ENCODE measurements at places on chromosomes 6 and 20.

GRCh38 chr20:4817230-4817671 is 95.5 kb downstream of the PRND start:
- DNase-seq = no peak

DNA sequence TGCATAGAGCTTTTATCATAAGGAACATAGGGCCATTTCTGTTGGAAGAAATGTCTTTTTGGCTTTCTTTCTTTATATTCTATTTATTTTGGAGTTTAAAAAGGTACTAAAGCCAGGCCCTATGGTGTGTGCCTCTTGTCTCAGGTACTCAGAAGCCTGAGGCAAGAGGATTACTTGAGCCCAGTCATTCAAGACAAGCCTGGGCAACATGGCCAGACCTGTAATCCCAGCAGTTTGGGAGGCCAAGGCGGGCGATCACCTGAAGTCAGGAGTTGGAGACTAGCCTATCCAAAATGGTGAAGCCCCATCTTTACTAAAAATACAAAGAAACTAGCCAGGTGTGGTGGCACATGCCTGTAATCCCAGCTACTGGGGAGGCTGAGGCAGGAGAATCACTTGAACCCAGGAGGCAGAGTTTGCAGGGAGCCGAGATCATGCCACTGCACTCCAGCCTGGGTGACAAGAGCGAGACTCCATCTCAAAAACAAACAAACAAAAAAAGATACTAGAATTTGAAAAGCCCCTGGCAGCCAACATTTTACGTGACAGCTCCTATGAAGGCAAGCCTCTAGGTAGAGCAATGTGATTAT is 80.0 kb downstream of the CBFA2T2 start:
- no peak for DNase-seq

DNA sequence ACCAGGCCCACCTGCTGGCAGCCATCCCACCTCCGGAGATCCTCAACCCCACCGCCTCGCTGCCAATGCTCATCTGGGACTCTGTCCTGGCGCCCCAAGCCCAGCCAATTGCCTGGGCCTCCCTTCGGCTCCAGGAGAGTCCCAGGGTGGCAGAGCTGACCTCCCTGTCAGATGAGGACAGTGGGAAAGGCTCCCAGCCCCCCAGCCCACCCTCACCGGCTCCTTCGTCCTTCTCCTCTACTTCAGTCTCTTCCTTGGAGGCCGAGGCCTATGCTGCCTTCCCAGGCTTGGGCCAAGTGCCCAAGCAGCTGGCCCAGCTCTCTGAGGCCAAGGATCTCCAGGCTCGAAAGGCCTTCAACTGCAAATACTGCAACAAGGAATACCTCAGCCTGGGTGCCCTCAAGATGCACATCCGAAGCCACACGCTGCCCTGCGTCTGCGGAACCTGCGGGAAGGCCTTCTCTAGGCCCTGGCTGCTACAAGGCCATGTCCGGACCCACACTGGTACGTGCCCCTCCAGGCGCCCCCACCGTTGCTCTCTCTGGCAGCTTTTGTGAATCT is 1.1 kb downstream of the SNAI1 start:
- DNase-seq = no peak

DNA sequence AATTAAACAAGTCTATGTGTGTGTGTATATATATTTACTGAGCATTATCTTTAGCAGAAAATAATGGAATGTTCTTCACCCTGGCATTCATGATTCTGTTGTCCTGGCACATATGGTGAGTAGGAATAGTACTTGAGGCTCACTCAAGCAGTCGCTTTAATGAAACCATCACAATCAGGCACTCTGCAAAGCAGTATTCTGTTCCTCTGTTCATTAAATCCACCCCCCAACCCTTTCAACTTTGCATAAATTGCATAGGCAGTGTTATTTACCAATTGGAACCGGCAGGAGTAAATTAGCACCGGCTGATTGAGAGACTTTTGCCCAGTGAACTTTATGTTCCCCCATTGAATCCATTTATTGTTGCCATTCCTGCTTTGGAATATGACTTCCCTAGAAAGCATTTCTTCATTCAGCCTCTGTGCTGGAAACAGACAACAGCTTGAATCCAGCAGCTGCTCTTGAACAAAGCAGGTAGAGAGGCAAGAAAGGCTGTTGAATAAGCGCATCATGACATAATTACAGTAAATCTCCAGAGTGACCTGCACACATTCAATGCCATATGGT is 268.0 kb upstream of the RNF217 start:
- no peak for DNase-seq

- no peak for DNase-seq
Observed at GRCh38 chr6:135087803-135088202, 33.2 kb upstream of the HBS1L start.

DNA sequence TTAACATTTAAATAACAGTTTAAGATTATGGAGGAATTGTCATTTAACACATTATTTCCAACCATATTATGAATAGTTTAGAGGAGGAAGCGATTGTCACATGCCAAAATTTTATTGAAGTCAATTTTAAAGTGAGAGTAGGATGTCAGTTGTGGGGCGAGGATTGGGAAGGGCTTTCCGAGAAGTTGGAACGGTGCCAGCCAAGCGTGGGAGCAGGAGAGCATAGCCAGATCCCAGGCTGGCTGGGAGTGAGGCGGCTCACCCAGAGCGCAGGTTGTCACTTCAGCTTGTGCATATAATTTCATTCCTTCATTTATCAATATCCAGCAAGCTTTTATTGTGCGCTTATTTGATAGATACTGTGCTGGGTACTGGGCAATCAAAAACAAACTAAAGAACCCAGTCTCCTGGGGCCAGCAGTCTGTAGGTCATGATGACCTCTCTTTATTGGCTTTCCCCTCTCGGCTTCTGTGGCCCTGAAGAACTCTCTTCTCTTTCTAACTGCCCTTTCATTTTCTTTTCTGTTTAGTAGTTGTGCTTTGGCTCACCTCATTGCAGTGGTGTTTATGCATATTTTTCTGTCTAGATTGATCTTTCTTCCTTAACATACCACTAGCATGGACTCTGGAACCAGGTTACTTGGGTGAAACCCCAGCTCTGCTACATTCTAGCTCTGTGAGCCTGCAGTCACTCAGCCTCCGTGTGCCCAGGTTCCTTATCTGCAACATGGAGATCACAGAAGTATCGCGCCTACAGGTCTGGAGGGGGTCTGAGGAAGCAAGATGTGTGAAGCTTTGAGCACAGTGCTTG is 6.4 kb downstream of the CEP43 start:
- DNase-seq = no peak

DNA sequence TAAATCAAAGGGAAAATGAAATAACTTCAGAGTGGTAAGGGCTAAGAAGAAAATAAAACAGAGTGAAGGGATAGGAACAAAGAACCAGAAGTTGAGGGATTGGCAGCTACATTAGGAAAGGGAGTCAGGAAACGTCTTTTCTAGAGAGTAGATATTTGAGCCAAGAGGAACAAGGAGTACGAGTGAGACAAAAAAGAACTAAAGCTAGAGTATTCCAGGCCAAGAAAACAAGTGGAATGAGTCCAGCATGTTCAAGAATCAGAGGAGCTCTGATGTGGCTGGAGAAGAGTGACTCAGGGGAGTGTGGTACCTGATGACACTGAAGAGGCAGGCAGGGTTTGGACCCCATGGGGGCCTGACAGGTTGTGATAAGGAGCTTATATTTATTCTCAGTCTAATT is 66.3 kb downstream of the CEP162 start:
- no peak for DNase-seq

- no peak for DNase-seq
Observed at GRCh38 chr6:170260686-170261085, 30.2 kb downstream of the DLL1 start.

GRCh38 chr20:48326868-48327267 is 500.9 kb downstream of the PREX1 start:
- DNase-seq = no peak

DNA sequence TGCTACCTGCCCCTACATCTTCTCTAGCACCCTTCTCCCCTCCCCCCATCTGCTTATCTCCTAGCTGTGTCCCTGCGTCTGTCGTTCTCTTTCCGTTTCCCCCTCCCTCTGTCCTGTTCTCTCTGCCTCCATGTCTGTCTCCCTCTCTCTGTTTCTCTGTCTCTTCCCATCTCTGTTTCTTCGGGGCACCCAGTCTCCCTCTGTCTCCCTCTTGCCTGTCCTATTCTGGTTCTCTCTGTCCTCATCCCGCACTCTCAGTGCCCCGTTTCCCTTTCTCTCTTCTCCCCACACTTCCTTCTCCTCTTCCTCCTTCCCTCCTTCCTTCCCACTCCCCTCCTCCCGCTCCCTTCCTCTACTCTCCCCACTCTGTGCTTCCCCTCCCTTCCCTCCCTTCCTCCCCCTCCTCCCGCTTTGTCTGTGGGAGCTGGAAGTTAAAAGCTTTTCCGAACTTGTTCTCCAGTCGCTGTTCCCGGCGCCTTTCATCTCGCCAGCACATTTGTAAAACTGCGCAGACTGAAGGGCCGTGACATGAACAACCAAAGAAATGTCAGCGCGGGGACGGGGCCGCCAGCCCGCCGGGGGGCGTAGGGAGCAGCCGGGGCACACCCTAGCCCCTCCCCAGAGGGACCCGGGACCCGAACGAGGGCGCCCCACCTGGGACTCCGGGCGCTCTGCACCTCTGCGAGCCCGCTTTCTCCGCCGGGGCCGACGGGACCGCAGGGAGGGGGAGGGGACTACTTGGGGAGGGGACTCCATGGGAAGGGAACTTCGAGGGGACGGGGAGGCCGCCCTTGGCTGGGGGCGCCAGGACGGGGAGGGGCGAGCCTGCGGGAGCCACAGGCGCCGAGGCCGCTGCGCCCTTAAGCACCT is 4.0 kb upstream of the CDH22 start:
- DNase-seq = no peak

- DNase-seq = no peak
Observed at GRCh38 chr6:683742-684440, 9.0 kb downstream of the EXOC2 start.

DNA sequence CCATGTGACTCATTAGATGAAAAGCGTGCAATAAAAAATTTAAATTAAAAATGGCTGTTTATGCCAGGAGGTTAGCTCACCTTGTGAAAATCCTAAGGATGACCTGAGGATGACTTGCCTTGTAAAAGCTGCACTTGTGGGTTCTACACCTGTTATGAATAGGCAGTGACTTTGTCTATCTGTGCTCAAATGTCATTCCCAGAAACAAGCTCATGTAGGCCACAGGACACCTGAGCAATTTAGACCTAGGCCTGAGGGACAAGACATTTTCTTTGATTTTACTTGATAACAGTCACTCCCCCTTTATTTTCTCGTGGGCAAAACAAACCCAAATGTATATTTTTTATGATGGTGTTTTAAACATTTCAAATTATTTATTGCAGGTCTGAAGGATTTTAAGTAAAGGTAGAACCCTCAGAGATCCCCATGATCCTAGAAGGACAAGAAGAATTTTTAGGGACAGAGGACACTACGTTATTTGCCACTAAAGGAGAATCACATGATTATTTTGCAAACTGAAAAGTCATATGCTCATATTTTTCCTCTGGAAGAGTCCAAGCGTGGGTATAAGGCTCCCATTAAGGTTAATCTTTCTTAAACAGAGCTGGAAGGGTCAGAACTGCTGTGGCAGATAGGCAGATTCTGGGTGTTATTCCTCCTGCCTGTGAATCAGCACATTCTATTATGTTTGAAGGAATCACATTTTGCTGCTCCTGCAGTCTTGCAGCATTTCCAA is 277.5 kb upstream of the MAN1A1 start:
- no peak for DNase-seq

DNA sequence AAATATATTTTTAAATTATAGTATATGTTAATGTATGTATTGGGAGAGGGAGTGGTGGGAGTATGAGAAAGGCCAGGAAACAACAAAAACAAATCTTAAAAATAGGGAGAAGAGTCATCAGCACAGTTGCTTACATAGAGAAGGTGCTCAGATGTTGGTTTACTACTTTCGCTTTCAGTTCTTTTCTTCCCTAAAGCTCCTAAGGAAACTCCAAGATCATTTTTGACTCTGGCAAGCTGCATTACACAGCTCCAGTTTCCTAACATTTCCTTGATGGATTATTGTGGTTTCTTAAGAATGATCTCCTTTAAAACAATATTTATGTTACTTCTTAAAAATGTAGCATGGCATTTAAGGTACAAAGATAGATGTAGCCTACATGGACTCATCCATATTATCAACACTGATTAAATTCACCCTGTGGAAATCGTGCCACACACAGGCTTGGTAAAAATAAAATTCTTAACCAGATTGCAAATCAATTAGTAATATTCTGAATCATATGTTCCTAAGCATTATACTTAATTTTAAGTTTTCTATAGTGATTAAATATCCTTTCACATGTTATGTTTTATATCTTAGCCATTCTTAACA is 118.0 kb upstream of the MAN1A1 start:
- DNase-seq = no peak

- no peak for DNase-seq
Observed at GRCh38 chr6:157107571-157107914, 215.8 kb downstream of the TMEM242 start.

DNA sequence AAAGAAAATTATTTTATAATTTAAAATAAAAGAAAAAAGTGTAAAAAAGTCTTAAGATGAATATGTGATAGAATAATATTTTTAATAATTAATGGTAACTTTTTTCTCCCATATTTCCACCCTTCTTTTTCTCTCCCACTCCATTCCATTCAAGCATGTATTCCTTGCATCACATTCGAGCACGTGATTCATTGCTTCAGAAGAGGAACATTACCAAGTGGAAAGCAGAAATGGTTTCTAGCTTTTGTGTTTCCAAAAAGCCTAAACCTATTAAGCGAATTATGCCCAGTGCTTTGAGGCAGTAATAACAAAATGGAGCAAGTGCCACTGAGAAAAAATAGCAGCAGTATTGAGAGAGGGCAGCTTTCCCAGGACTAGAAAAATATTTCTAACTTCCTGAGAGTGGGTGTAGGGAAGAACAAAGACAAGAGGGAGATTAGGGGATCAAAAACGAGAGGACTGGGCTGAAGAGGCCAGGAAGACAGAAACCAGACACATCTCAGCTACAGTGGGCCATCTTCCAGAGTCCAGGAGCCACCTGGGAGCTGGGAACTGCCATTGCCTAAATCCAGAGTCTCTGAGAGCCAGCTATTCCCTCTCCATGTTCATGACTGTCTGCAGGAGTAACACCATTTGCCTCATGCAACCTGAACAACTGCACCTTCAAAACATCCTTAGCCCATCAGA is 15.0 kb upstream of the AKIRIN2 start:
- no peak for DNase-seq

DNA sequence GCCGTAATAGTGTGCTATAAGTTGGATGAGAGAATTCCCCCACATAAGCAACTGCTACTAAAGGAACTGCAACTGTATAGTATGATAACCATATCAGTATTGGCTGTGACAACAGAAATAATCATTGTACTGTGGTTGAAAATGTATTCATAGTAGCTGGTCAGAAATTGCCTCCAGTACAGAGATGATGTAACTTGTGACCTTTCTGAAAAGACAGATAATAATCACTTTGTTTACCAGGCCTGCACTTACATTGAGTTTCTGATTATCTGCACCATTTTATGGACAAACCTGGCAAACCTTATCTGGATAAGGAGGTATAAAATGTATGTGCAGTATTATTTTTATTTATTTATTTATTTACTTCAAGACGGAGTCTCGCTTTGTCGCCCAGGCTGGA is 19.0 kb downstream of the CFAP206 start:
- no peak for DNase-seq

DNA sequence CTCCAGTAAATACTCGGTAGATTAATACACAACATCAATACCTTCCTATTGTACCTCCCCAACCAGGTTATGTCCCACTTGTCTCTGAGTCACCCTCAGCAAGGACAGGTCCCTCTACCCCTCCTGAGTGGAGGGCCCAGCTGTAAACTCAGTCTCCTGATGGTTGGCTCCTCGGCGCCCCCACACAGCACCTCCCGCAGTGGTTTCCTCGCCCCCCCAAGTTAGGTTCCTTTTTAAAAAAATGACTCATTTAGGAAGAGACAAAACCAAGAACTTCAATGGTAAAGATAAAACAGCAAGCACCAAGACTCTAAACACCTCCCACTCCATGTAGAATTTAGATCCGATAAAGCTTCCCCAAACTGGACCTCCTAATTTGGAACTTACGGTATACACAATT is 83.5 kb downstream of the TRERF1 start:
- peak; percentile 44 for DNase-seq

All from stimulated activated CD4-positive, alpha-beta T cell treated with anti-CD3 and anti-CD28 coated beads, Interleukin-12 subunit alpha, Interleukin-12 subunit beta, amount 100 ng/mL, for 24 hours (primary cell).